ENCODE measurements at places on chromosomes 5 and 9. TPM values are rescaled to one million over a fixed set of nuclear protein-coding genes. Genes with fewer than 3 reads are reported as not detected.

GRCh38 chr5:157045601-157046000, 13.3 kb downstream of the HAVCR1 start:
- DNase-seq = no peak

DNA sequence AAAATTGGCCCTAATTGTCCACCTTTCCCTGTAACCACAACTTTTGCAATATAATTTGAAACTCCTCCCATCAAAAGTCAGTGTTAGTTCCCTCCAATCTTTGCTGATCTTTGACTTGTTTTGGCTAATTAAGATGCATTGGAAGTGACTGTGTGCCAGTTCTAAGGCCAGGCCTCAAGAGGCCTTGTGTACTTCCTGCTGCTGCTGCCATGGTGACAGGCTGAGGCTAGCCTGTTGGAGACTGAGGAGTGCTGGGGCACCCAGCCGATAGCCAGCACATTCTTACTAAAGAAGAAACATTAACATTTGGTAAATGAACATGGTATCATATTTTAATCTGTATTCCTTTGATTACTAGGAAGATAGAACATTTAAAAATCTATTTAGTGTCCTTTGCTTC, 86.5 kb downstream of the SREK1 start:
- no peak for DNase-seq

GRCh38 chr9:77750284-77750683, 102.2 kb upstream of the GNA14 start:
- no peak for DNase-seq

GRCh38 chr5:168365581-168366081, 74.2 kb downstream of the WWC1 start:
- peak; percentile 57 for DNase-seq

- no peak for DNase-seq
These were observed 40.5 kb upstream of the LPCAT1 start for GRCh38 chr5:1564182-1564748.

DNA sequence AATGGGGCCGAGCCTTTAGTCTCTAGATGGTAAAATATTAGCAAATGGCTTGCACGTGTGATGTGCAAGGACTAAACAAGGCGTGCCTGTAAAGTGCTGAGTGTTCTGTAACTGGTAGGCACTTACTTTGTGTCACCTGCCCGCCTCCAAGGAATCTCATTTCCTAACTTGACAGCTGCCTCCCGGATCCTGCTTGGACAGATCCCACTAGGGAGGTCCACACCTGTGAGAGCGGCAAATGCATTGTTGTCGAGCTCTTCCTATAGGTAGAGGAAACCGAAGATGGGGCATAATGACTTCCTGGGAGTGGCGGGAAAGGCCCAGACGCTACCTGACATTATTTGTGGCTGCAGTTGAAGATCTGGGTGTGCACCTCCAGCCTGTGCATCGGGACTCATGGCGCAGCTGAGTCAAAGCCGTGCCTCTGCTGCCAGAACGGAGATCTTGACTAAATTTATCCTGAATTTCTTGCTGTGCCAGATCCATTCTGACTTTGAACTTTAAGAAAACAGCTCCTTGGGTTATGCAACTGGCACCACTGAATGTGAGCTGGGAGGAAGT, 79.8 kb downstream of the TENT4A start:
- DNase-seq = peak; percentile 5

DNA sequence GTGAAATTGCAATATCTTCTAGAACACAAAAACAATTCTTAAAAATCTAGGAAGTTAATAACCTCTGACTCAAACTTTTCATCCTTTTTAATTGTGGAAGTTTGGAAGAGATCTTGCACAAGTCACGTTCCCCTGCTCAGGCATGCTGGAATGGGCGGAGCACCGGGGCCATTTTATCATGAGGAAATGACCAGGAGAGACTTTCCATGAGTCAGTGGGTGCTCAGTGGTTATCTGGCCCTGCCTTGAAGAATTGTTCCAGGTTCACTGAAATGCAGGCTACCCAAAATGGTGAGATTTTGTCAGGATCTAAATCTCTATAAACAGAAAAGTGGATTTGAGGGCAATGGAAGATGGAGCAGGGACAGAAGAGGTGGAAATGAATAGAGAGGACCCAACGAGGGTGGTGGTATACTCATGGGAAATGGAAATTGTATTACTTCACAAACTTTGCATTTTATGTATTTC, 61.2 kb downstream of the FYB1 start:
- no peak for DNase-seq

- no peak for DNase-seq
These were observed 91.0 kb upstream of the SH3PXD2B start for GRCh38 chr5:172545291-172545801.

Gene MYMK
- not detected for polyA plus RNA-seq

Gene AK1
- 50.8 TPM for polyA plus RNA-seq

Gene CDH9
- polyA plus RNA-seq = 0.39 TPM

Gene SPATA31E1
- not detected for polyA plus RNA-seq

Gene FOXB2
- polyA plus RNA-seq = not detected

Data from small intestine (tissue), 16 donors.